ENCODE measurements at places on chromosomes 3 and 15. TPM values are rescaled to one million over a fixed set of nuclear protein-coding genes. Genes with fewer than 3 reads are reported as not detected.

The LNP1 gene
- 12.8 TPM for polyA plus RNA-seq

The DCBLD2 gene
- polyA plus RNA-seq, result 45.2 TPM

The ACAP2 gene
- polyA plus RNA-seq, result 53.6 TPM

The LEKR1 gene
- polyA plus RNA-seq, result 1.8 TPM

The PARP15 gene
- polyA plus RNA-seq, result 1.0 TPM

The LMOD3 gene
- polyA plus RNA-seq, result 0.58 TPM

The C3orf22 gene
- polyA plus RNA-seq, result 0.14 TPM

The P3H2 gene
- 41.1 TPM for polyA plus RNA-seq

The LRTM1 gene
- polyA plus RNA-seq, result not detected

The EMC7 gene
- polyA plus RNA-seq, result 66.1 TPM

Measured in right lung (tissue), 10 donors.